CD4-positive, alpha-beta T cell (primary cell): ENCODE measurements at places on chromosomes 12 and 14. TPM values are rescaled to one million over a fixed set of nuclear protein-coding genes. Genes with fewer than 3 reads are reported as not detected.

PPP2R5C gene
- total RNA-seq = 487 TPM

ZFC3H1 gene
- 135 TPM for total RNA-seq

HVCN1 gene
- total RNA-seq = 4.1 TPM

MGST1 gene
- not detected for total RNA-seq

DNA sequence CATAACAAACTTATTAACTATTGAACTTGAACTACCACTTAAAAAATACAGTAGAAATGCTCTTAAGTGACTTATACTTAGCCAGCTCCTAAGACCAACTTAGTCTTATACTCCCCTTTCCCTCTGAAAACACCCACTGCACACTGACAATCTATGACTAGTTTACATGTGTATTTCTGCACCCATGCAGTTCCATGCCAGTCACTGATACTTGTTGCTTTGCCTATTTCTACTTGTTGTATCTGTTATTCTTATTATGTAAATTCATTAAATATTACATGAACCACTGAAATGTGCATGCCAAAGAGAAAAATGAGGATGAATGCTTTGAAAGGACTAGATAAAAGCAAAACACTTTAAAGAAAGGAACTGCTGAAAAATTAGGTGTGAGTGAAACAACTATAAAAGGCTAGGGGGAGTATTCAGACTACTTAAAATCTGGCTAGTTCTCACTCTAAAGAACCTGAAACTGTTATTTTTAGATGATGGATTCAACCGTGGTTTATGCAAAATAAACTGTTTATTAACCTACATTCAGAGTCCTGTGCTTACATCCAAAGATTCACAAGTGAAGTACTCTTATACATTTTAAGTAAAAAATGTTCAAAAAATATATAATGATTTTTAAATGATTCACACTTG, 74.7 kb downstream of the RPS6KA5 start:
- H3K36me3 ChIP-seq = no peaks in the 10 kb centered on the region
- H3K4me1 ChIP-seq = no peaks in the 10 kb centered on the region
- no peak for DNase-seq
- H3K27ac ChIP-seq = no peak overlapping the region

DNA sequence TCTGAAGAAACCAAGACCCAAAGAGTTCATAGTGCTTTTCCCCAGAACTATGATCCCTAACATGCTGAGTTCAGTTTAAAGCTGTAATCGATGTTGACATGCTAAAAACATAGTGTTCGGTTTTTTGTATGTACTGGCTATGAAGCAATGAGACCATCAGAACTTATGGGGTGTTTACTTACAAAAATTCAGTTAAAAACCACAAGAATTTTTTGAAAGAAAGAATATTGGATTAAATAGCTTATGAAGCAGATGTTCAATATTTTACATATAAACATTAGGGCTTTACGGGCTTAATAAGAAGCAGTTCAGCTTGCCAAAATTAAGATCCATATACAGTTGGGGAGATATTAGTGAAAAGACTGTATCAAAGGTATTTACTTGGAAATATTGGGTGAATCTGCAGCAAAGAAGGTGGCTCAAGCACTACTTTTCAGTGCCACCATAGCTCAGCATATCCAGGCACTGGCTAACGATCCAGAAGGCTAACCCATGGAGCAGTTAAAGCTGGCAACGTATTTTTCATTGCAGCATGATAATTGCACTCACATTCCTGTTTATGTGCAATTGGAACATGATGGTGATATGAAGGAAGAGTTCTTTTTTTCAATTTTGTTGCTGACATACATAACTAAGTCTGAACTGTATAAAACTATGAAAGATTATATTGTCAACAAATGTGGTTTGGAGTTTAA, 125.9 kb downstream of the EFCAB11 start:
- no peaks in the 10 kb centered on the region for H3K27me3 ChIP-seq
- H3K36me3 ChIP-seq = no peaks in the 10 kb centered on the region
- H3K27ac ChIP-seq = no peak overlapping the region

DNA sequence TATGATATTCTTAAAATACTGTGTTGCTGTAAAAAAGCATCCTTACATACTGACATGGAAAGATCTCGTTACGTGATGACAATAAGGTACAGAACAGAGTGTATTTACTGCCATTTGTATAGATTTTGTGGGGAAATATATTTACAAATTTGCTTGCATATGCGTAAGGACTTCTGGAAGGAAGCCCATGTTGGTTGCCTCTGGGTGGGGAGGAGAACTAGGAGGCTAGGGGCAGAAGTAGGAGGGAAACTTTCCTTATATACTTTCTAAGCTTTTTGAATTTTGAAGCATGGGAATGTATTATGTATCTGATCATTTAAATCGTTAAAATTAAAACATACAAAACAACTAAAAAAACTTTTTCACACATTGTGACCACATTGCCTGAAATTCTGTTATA, 9.7 kb downstream of the MYO1A start:
- no peak overlapping the region for H3K27ac ChIP-seq
- no peaks in the 10 kb centered on the region for H3K36me3 ChIP-seq
- H3K27me3 ChIP-seq = no peaks in the 10 kb centered on the region

DNA sequence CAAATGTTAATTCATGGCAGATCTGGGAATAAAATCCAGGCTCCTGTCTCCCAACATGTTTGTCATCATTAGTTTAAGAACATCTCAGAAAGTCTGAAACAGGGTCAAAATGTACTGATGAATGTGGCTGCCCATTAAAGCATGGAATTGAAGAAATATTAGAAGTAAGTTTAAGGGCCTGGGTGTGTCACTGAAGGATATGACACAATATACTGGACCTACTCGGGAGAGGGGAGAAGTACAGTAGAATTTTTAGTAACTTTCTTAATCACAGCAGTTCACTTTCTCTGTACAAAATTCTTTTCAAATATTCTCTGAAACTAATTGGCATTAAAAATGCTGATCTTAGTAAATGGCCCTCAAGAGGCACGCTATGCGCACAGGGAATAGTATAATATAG, 185.5 kb downstream of the ETV6 start:
- H3K27me3 ChIP-seq = no peaks in the 10 kb centered on the region
- no peak overlapping the region for H3K27ac ChIP-seq
- DNase-seq = no peak
- H3K36me3 ChIP-seq = peaks cover 17% of the 10 kb centered on the region
- H3K4me1 ChIP-seq = peaks cover 21% of the 10 kb centered on the region
